ENCODE measurements at places on chromosomes 6 and 20.

GRCh38 chr6:150616586-150616985 lies 16.9 kb downstream of the PLEKHG1 start:
- no peak for DNase-seq

- DNase-seq: no peak
These were observed 35.1 kb upstream of the ARMH2 start for GRCh38 chr6:24833711-24834386.

DNA sequence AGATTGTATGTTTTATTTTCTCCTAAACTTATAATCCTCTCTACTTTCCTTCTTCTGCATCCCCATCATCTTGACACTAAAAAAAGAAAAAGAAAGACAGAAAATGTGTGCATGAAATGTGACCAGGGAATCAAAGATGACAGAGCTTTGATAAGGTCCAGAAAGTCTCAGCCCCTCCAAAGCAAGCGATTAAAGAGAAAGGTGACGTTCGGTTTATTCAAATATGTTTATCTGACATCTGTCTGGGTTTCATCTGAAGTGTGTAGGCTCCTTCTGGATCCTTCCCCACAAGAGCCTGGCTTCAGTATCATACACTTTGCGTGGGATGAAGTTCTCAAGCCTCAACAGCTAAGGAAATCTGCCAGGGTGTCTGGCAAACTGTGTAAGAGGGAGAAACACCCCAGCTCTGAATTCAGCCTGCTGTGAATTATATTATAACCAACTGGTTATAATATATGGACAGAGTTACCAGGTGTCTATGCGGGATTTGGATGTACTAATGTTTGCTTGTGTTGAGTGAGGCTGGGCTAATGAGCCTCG lies 263.0 kb downstream of the ZNF217 start:
- DNase-seq: no peak

- DNase-seq: peak; percentile 19
These were observed 132.5 kb downstream of the FAXC start for GRCh38 chr6:99216959-99217358.

- no peak for DNase-seq
These were observed 200.9 kb downstream of the SASH1 start for GRCh38 chr6:148543540-148543939.

DNA sequence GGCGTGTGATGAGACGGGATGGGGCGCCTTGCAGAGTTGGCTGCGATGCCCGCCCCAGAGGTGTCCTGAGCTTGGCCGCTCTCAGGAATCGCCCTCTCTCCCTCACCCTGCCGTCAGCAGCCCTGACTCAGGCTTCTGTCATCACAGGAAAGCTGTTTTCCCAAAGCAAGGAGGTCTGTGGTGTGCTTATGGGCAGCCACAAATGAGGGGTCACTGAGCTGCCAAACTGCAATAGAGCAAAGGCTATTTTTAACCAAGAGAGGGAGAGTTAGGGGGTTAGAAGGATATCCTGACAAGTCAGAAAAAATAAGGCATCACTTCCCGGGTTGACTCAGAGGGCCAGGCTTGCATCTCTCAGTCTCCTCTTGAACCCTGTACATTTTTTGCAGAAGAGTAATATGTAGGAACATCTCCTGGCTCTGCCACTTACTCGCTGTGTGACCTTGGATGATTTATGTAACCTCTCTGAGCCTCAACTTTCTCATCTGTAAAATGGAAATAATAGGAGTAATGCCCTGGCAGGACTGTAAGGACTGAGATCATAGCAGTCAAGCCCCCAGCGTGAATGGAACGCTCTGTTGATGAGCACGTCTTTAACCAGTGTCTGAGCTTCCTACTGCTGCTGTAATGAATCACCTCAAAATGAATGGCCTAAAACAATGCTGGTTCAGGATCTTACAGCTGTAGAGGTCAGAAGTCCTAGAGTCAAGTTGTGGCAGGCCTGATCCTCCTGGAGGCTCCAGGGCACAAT lies 181.9 kb downstream of the NFATC2 start:
- no peak for DNase-seq

DNA sequence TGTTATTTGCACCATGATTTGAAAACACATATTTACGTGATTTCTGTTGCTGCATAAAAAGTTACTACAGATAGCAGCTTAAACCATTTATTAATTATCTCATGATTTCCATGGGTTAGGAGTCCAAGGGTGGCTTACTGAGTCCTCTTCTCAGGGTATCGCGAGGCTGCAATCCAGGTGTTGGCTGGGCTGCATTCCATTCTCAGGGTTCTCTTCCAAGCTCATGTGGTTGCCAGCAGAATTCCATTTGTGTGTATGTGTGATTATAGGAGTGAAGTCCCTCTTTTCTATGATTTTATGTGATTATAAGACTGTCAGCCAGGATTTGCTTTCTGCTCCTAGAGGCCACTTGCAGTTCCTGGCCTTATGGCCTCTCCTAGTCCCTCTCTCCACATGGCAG lies 135.1 kb downstream of the FAM83B start:
- peak; percentile 6 for DNase-seq

- no peak for DNase-seq
These were observed 26.8 kb downstream of the FGD2 start for GRCh38 chr6:37032239-37032638.

- DNase-seq: no peak
These were observed 41.4 kb downstream of the TRMT6 start for GRCh38 chr20:5908981-5909380.

DNA sequence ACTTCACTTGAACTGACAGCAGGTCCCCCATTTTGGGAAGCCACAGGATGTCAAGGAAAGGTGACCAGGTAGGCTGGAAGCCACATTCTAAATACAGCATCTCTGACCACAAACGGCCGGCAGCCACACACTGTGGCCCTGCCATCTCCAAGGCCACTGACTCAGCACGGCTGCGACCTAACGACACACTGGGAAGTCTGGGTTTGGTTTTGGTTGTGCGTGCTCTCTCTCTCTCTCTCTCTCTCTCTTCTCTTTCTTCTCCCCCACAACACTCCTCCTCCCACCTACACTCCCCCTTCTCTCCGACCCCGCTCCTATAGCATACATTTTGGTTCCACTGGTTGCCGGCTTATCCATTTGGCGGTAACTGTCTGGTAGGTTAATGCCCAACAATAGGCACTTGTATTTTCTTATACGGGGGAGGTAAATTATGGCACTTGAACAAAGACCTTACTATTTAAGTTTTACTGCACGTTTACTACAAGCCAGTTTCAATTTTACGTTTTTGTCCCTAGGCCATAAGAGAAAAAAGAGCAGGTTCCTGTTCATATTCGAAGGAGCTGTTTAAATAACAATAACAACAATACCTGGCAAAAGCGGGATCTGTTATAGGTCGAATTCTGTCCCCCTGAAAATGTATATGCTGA lies 103.6 kb downstream of the GMDS start:
- DNase-seq: no peak

GRCh38 chr6:122712093-122712447 lies 67.4 kb upstream of the FABP7 start:
- DNase-seq: no peak

DNA sequence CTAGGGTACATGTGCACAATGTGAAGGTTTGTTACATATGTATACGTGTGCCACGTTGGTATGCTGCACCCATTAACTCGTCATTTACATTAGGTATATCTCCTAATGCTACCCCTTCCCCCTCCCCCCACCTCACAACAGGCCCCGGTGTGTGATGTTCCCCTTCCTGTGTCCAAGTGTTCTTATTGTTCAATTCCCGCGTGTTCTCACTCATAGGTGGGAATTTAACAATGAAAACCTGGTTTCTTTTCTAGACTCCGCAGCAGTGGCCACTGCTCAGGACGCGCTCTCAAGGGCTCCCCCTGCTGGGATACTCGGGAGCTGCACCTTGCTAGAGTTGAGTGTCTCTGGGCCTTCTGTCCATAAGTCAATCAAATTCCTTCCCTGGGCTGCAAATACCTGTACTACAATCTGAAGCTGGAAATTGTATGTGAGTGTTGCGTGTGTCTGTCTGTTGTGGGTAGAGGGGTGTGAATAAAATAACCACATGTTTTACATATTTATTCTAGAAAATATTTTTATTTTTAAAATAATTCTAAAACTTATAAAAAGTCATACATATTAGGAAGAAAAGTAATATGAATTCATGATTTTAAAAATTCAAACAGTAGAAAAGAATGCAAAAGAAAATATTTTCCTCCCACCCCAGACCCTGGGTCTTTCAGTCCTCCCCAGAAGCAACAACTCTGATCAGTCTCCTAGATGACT lies 8.2 kb upstream of the CEP250 start:
- DNase-seq: peak; percentile 84

DNA sequence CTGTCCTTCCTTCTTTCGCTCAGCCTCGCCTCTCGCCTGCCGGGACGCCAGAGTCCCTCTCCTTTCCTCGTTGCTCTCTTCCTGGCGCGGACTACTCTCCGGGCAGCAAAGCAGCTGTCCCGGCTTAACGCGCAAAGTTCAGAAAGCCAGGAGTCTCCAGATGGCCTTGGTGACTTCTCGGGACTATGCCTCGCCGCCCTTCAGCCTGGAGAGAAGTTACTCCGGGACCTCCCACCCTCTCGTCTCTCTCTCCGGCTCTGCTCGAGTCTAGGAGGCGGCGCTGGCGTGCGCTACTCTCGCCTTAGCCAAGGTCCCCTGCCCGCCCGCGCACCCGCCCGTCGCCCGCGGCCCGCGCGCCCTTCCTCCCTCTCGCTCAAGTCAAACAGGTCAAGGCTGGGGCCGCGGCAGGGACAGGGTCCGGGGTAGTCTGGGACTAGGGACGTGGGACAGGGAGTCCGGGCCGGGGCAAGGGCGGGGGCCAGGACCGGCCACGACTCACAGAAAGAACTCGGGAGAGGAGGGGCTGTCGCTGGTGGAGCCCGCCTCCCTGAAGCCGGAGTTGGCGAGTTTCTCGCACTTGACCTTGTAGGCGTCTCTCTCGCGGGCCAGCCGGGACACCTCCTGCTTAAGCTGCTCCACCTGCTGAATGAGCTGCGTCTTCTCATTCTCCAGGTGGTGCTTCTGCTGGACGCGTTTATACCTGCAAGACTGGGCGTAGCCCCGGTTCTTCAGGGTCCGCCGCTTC lies 1.5 kb downstream of the MAFB start:
- peak; percentile 76 for DNase-seq

DNA sequence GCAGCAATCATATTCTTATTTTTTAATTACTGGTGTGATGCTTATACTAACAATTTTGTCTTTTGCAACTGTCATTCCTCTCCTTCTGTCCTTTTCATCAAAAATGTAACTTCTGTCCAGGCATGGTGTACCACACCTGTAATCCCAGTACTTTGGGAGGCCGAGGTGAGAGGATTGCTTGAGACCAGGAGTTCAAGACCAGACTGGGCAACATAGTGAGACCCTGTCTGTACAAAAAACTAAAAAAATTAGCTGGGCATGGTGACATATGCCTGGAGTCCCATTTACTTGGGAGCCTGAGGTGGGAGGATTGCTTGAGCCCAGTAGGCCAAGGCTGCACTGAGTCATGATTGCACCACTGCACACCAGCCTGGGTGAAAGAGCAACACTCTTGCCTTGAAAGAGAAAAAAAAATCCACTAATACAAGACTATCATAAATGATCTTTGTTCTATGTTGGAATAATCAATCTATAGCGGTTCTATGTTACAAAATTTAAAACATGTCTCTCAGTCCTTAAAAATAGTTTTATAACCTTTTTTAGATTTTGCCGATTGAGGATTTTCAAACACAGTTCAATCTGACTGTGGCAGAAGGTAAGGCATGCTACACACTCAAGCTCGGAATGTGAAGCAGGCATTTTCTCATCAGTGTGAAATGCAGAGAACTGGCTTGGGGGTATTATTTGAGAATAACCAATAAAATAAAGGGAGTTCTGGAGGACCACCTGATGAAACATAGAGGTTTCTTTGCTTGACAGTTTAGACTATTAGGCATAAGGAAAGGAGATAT lies 70.4 kb downstream of the ENPP1 start:
- DNase-seq: peak; percentile 40

DNA sequence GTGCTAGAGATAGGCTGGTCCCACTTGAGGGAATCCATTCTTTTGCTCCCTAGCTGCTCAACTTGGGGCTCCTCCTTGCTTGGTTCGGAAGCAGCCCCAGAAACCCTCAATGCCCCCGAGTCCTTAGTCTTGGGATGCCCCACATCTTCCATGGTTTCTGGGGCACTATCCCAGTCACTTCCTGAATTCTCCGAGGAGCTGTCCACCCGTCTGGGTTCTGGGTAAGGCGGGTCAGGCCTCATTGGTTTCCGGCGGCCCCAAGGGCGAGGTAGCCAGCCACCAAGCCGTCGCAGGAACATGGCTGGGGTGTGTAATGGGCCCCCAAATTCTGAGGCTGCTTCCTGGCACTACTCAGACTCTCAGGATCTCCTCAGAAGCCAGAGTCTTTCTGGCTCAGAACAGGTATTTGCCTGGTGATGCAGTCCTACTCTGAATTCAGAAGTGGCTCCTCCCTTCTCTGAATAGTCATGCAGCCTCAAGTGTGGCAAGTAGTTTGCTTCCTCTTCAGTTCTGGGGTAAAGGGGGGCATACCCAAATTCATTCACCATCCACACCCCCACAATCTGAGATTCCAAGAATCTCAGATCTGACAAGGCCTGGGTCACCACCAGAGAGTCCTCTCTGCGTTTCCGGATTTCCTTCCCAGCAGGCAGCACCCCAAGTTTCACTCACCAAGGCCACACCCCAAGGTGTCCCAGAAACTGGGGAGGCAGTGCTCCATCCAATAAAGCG lies 763 bp downstream of the C6orf47 start:
- no peak for DNase-seq

GRCh38 chr6:24524805-24525204 lies 30.0 kb downstream of the ALDH5A1 start:
- peak; percentile 67 for DNase-seq

DNA sequence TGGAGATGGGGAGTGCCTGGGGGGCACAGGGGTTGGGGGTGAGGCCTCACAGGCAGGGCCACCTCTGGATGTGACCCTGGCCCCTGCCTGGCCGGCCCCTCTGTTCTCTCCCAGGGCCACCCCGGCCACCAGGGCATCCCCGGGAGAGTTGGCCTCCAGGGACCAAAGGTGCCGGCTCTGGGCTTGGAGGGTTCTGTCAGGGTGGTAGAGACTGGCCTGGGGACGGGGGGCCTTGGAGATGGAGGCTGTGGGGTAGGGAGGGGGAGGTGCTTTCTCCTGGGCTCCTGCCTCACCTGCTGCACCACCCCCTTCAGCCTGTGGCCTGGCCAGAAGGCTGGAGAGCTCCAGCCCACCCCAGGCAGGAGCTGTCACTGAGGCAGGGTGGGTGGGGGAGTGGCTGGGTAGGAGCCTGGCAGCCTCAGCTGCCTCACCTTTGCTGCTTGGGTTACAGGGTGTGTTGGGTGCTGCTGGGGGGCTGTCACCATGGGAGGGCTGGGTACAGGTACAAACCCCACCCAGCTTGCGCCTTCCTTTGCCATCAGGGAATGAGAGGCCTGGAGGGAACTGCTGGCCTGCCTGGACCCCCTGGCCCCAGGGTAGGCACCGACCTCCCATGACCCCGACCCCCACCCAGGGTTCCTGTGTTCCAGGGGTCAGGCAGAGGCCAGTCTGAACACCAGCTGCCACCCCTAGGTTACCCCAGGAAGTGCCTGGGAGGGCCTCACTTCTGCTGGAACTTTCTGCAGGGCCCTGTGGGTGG lies 32.7 kb downstream of the COL20A1 start:
- no peak for DNase-seq

- DNase-seq: no peak
These were observed 22.2 kb downstream of the XRN2 start for GRCh38 chr20:21325296-21325695.
